ENCODE measurements at places on chromosomes 12 and 14.

DNA sequence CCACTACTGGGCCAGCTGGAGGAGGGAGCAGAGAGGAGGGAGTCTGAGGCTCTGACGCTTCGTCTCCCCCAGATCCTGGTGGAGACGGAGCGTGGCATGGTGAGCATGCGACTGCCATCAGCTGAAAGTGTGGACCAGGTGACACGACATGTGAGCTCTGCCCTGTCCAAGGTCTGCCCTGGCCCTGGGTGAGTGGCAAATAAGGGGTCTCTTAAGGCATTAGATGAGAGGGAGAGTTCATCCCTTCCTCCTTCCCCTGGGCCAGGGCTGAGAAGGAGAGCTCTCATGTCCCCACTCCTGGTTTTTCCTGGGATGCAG lies 2.5 kb downstream of the CARMIL3 start:
- DNase-seq = peak; percentile 10

GRCh38 chr12:96400631-96401075 lies 414 bp upstream of the CDK17 start:
- no peak for DNase-seq

DNA sequence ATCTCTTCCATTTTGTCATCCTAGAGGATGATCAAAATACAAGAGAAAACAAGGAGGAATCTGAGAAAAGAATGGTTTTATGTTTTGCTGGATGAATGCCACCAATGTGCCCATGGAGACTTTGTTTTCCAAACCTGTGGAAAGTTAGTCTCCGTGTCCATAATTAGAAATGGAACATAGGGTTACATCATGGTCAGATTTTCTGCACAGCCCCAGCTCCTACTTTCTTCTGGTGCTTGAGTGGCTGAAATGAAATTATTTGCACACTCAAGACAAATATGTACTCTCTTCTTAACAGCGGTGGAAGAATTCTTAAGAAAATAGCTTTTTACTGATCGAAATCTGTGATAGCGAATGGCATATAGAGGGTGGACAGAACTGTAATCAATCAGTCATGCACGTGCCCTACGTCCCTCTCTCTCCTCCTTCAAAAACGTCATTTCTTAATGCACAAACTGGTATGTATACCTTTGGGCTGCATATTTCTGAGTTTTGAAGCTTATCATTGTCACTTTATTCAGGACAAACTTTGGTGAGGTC lies 825.2 kb downstream of the AACS start:
- DNase-seq = no peak

DNA sequence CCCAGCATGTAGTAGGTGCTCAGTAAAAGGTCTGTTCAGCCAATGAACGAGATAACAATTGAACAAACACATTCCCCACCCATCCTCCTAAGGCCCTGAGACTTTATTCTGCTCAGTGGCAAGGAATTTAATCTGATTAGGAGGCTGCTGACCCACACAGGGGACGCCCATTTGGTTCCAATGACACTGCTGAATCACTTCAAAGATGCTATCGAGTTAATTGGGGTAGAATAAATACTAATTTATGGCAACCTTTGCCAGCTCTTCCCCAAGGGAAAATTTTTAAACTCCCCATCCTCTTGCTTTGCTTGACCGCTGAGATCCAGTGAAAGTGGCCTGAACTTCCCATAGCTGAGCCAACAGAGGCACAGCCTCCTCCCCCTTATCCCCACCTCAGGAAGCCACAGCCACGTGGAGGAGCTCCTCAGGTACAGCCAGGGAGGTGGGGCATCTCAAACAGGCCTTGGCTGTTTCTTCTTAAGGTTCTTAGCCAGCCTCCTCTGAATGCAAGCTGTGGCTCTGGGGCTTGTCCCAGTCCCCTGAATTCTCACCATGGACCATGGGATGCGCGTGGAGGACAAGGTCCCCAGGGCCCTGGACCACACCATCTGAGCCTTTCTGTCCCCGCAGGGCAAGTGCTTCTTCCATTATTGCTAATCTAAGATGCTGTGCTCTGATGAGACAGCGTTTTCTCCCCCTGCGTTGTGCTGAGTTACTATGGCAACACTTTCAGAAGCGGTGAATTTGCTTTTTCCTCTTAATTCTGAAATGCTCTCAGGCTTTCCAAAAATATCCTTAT lies 26.7 kb downstream of the C14orf132 start:
- no peak for DNase-seq

- no peak for DNase-seq
Measured at GRCh38 chr12:81542065-81543010, 216.8 kb downstream of the PPFIA2 start.

GRCh38 chr14:47200740-47201139 lies 474.7 kb downstream of the MDGA2 start:
- DNase-seq = no peak

DNA sequence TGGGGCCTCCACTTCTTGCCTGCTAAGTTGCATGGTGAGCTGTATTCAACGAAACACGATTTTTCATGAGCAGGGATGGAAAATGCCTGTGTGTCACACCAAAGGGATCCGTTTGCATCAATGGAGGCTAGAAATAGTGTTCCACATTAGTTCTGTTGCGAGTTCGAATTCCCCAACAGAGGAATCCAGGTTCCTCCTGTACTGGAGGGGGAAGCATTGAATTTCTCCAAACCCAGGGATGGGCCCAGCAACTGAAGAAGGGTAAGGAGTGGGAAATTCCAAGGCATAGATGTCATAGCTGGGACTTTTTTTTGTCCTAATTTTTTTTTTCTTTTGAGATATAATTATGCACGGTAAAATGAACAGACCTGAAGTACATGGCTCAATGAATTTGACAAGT lies 336.2 kb downstream of the DPF3 start:
- no peak for DNase-seq

DNA sequence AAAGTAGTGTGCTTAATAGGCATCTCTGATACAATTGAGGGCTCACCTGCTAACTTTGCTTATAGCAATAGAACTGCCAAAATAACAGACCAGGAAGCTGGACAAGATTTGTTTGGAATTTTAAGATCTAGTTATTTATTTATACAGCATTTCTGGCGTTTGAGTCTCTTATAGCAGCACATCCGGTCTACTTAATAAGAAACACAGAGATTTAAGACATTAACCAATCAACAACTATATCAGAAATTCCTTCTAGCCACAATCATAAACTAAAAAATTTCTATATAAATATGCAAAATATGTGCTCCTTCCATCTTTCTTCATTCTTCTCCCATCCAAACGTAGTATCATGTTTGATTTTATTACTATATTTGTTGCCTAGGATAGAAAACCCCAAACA lies 2.6 kb downstream of the RTN1 start:
- no peak for DNase-seq

- no peak for DNase-seq
Measured at GRCh38 chr12:58629376-58629775, 290.9 kb downstream of the LRIG3 start.

GRCh38 chr12:132530447-132530846 lies 40.5 kb downstream of the FBRSL1 start:
- DNase-seq = no peak

DNA sequence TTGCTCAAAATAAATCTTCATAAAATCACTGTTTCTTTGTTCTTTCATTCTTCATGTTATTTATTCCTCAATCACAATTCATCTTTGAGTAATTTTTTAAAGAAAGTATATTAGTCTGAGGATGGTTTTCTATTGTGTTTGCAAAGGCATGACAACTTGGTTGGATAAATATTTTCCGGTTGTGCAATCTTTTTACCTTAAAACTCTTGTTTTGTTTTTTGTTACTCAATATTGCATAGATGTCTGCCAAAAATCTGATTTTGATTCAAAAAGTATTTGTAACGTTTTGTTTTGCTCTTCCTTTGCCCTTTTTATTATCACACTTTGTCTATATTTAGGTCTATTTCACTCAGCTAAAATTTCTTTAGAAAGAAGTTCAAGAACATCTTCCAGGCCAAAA lies 86.2 kb upstream of the SYT1 start:
- no peak for DNase-seq

DNA sequence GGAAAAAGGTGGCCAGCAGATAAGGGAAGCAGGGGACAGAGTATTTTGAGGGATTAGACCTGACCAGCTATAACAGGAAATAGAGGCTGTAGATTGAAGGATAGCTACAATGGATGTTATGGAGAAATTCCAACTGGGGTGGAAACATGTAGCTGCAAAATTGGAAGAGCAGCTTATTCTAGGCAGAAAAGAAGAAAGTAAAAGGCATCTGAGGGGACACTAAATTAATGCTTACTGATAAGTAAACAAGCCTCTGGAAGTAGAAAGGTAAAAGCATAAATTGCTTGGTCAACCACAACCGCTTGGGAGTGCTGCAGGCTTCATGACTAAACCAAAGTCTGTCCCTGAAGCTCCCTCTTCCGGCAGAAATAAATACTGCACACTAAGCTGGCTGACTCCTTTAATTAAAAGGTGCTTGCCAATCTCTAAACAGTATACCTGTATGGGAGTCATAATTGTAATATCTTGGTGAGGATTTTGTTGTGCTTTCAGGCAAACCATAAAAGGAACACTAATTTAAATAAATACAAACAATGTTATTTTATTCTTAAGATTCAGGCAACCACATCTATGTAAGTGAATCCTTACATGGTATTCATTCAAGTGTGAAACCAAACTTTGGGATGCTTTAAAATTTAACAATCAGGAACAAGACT lies 7.7 kb downstream of the UBC start:
- DNase-seq = no peak

- peak; percentile 40 for DNase-seq
Measured at GRCh38 chr12:122850695-122851350, 15.6 kb downstream of the HIP1R start.

- DNase-seq = no peak
Measured at GRCh38 chr12:19847294-19848059, 408.2 kb downstream of the AEBP2 start.

DNA sequence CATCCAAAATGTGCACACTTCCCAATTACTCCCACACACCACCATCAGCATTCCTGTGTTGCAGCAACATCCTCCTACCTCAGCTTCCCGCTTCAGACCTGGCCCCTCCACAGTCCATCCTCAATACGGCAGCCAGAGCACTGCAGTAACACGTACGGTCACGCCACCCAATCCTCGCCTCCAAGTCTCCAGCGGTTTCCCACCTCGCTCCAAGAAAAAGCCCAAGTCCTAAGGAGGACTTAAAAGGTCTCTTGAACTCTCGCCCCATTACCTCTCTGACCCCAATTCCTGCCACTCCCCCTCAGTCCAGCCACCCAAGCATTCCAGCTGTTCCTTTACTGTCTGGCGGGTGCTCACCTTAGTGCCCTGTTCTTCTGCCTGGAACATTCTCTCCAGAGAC lies 12.0 kb downstream of the FBXO21 start:
- DNase-seq = no peak

GRCh38 chr12:10457760-10458159 lies 4.6 kb upstream of the KLRC1 start:
- no peak for DNase-seq

DNA sequence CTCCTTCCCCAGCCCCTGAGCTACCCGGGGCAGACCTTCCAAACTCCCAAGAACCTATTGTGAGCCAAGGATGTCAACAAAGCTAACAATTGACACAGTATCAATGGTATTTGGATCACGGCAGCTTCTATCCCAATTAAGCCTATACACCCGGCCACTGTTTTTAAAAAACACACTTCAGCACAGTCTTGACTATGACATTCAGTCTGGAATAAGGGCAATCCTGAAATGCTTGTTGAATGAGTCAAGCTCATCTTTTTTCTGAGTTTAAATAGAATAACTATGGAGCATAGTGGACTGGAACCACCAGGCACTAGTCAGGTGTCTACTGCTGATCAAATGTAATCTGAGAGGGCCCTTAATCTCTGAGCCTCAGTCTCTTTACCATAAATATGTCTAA lies 5.7 kb downstream of the DENND5B start:
- DNase-seq = no peak

GRCh38 chr12:128772249-128772648 lies 51.5 kb downstream of the SLC15A4 start:
- no peak for DNase-seq

- no peak for DNase-seq
Measured at GRCh38 chr14:51869411-51870100, 9.1 kb downstream of the GNG2 start.

GRCh38 chr12:53427905-53428594 lies 4.4 kb downstream of the AMHR2 start:
- DNase-seq = peak; percentile 69

DNA sequence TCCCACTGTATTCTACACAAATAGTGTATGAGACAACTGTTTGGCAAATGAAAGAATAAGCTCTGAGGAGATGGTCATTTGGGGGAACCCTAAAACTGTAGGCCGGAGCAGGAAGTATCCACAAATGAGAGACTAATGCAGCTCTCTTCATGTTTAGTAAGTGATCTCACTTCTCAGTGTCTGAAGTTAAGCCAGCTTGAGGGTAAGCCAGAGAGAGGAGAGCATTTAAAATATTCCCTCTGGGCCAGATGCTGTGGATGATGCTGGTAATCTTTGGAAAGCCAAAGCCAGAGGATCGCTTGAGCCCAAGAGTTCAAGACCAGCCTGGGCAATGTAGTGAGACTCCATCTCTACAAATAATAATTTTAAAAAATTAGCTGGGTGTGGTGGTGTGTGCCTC lies 130.6 kb upstream of the SINHCAF start:
- no peak for DNase-seq

- DNase-seq = no peak
Measured at GRCh38 chr12:127501916-127502315, 765.1 kb upstream of the TMEM132C start.

DNA sequence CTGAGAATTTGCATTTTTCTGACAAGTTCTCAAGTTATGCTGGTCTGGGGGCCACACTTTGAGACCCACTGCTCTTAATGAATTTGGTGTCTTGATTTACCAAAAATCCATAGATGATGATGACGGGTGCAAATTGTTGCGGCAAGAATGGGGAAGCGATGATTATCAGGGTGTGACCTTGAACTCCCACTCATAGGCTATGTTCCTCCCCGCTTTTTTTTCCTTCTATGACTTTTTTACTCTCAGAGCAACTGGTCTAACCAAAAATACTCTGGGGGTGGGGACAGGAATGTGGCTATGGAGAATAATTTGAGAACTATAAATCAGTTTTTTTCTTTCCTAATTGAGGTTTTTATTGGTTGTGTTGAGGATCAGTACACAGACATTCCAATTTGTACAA lies 83.6 kb downstream of the PPFIBP1 start:
- DNase-seq = no peak

DNA sequence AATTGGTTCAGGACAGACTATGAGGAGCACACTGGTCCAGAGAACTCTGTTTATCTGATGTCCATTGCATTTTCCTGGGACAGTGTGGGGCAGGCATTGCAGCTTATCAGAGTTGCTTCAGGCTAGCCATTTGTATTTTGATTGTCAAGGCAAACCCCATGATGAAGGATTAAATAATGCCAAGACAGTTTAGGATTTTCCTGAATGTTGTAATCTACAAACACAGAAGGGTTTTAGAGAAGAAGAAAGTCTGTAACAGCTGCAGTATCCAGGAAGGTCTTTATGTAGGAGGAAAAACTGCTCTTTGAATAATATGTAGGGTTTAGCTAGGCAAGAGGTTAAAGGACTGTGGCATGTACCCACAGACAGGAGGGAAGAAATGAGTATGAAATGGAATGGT lies 32.2 kb upstream of the UNC79 start:
- DNase-seq = no peak

DNA sequence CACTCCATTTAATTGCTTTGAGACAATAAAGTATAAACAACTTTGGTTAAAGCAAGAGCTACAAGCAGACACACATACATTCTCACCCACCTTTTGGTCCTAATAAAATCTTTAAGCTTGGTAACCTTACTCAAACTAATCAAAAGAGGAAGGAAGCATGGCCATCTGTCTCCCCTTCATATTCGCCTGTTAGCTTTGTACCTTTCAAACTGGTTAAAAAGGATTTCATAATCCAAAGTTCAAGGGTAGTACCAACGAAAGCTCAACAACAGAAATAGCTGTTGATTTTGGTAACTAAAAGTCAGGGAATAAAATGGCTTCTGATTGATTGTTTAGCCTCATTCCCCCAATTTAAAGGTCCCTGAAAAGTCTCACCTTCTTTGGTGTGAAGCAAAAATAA lies 456.9 kb downstream of the BCAT1 start:
- DNase-seq = no peak
